ENCODE measurements at places on chromosomes 7 and 10. TPM values are rescaled to one million over a fixed set of nuclear protein-coding genes. Genes with fewer than 3 reads are reported as not detected.

The ACBD7 gene
- 4.8 TPM for total RNA-seq

The GNAI1 gene
- 8.3 TPM for total RNA-seq

The TMEM236 gene
- 0.06 TPM for total RNA-seq

The ATOH7 gene
- not detected for total RNA-seq

The ESYT2 gene
- 149 TPM for total RNA-seq

The TMEM130 gene
- 0.25 TPM for total RNA-seq

The PCGF6 gene
- total RNA-seq, result 13.1 TPM

The SLC16A9 gene
- total RNA-seq, result 4.9 TPM

The PRSS37 gene
- not detected for total RNA-seq

The SEMA3D gene
- 18.9 TPM for total RNA-seq

The CDK5 gene
- 30.8 TPM for total RNA-seq

The ADCY1 gene
- total RNA-seq, result 0.12 TPM

The SPDYE11 gene
- total RNA-seq, result not detected

The WNT8B gene
- not detected for total RNA-seq

The ZNF467 gene
- total RNA-seq, result 0.26 TPM

The POU6F2 gene
- total RNA-seq, result not detected

The RBM20 gene
- 0.66 TPM for total RNA-seq

The ERCC6 gene
- total RNA-seq, result 130 TPM

The CLDN3 gene
- not detected for total RNA-seq

The FAM131B gene
- 1.6 TPM for total RNA-seq

The SEC23IP gene
- 43.8 TPM for total RNA-seq

The AZGP1 gene
- not detected for total RNA-seq

The LEP gene
- not detected for total RNA-seq

The CYP2C18 gene
- total RNA-seq, result not detected

The FAM3C gene
- 101 TPM for total RNA-seq

The WIPF3 gene
- not detected for total RNA-seq

The LRRC4 gene
- 0.06 TPM for total RNA-seq

The SERPINE1 gene
- total RNA-seq, result 413 TPM

The DRGX gene
- not detected for total RNA-seq

The GPR85 gene
- total RNA-seq, result 2.1 TPM

The TAS2R41 gene
- not detected for total RNA-seq

The OR2F1 gene
- total RNA-seq, result not detected

The PIK3AP1 gene
- under 0.01 TPM for total RNA-seq

The NPSR1 gene
- total RNA-seq, result not detected

The CFAP58 gene
- total RNA-seq, result 1.2 TPM

The TACC2 gene
- total RNA-seq, result 14.1 TPM

The EVX1 gene
- not detected for total RNA-seq
